Activated CD8-positive, alpha-beta memory T cell treated with anti-CD3 and anti-CD28 coated beads for 48 hours (primary cell): ENCODE measurements at places on chromosomes 7 and 10.

DNA sequence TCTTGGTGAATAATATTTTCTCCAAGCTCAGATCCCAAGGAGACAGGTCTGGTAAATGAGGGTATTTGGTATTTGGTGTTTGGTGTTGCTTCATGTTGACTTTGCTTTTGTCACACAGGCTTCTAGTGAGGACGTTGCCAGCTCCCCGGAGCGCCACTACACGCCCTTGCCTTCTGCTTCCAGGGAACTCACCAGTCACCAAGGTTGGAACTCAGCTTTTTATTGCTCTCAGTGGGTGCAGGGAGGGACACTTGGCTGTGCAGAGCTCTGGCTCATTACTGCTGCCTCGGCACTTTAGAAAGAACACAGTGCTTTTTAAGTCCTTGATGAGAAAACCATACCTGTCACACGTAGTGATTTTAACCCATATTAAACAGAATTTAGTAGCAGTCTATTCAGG is 892.9 kb downstream of the LRMDA start:
- no peak for DNase-seq

GRCh38 chr10:16779384-16779915 is 37.8 kb downstream of the RSU1 start:
- DNase-seq: no peak

DNA sequence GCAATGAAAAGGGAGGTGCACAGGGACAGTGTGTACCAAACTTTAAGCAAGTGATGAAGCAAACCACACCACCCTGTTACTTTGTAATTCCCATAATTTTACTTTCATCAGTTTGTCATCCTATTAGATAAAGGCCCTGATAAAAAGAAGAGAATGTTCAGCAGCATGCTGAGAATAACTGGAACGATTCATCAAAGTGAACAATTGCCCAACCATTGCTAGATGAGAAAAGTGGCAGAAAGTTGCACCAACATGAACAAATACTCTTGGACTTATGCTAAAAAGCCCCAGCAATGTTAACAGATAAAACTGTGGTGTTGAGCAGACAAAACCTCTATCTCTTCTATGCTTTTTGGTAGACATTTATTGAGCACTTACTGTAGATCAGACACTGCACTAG is 75.5 kb upstream of the PCGF5 start:
- DNase-seq: no peak

DNA sequence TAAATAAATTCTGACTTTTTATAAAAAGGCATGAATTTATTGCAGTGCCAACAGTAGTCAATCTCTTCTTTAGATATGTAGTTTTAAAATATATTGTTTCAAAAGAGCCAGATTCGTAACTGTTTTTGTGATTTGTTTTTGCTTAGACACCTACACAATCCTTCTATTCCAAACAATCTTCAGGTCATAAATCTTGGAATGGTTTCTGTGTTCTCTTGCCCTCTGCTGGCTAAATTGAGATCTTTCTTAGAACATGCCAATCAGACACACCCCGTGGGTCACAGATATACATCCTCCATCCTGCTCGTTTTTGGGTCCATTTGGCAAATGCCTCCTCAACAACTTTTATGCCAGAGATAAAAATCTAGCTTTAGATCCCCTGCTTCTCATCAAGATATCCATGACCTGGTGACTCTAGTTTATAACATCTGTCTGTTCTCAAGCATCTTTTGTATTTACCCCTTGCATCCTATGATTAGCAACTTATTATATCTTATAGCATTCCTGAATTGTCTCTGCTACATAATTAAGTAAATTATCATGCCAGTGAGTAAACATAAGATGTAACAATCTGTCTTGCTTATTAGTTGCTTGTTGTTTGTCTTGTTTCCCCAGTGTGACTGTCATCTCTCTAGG is 35.3 kb upstream of the IFRD1 start:
- DNase-seq: no peak

DNA sequence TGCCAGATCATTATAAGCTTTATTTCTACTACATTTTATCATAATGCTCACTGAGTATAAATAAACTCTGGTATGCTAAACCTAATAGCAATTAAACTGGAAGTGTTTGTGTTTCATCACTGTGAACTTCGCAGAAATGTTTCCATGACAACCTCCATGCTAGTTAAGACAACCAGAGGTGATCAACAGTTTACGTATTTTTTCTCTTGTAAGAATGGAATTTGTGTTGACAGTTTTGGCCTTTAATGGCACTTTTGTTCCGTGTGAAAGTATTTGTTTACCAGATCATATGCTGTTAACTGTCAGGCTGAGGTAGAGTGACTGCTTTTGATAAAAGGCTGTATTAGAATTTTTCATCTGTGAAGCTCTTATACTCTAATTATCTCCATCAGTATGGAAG is 212.1 kb upstream of the PPP1R3A start:
- no peak for DNase-seq

DNA sequence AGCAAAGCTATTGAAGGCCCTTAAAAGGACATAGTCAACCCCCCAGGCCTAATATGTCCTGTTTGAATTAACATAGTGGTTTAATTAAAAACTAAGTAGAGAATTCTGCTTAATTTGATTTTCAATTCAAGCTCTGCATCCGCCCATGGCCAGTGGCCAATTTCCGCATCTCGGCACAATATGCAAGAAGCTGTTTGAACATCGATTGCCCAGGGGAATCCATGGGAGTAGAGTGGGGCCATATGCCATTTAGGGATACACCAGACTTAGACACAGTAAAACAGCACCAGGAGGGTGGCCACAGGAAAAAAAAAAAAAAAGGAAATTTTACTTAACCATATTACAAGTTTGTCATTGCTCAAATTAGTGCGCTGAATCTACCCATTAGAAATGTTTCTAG is 100.4 kb downstream of the LMBR1 start:
- no peak for DNase-seq

GRCh38 chr7:1238450-1238882 is 5.8 kb downstream of the UNCX start:
- DNase-seq: no peak

- DNase-seq: no peak
These were observed 246.5 kb downstream of the COBL start for GRCh38 chr7:51070151-51070550.

GRCh38 chr10:72418679-72419078 is 64.0 kb upstream of the DNAJB12 start:
- no peak for DNase-seq

DNA sequence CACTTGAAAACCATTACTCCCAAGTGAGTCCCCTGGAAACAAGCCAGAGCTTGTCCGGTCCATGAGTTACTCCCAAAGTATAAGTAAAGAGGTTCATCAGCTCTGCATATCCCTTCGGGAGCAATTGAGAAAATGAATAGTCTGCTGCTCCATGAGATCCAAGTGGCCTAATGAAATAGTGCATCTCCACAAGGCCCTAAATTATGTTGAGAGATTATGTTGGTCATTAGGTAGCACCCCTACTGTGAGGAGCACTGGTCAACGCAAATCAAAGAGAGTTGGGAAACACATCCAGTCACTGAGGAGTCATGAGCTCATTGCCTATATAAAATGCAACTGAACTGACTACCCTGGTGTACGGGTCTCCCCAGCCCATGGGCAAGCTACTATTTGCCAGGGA is 205.5 kb upstream of the AOAH start:
- DNase-seq: no peak
